NCI-H2171 (cell line): ENCODE measurements at places on chromosomes 11 and 22.
A peak's percentile ranks its signal among the peaks of the same experiment; 100 is the strongest.

DNA sequence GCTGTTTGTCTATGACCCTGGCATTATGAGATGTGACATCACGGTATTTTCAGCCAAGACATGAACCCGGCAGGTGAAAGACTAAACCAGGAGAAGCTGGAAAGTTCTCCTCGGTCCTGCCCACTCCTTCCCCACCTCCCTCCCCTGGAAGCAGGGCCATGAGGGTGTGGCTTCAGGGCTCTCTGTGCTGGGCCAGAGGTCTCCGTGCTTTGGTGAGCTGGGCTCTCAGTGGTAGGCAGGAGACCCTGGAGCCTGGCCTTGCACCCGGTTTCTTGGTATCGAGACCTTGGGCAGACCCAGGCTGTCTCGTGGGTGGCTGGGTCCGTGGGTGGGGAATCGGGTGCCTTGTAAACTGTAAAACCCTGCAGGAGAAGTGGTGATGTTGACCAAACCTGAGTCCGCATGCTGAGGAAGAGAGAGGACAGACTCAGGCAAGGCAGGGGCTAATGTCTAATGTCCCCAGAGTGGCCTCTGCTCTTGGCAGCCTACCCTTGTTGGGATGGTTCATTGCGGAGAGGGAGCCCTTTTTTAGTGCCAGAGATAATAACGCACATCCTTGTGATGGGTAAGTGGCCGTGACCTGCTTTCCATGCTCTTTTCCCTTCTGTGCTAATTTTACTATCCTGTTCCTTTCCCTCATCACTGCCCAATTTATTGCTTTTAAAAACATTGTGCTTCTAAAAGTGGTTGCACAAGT, 48.6 kb upstream of the PARVG start:
- DNase-seq, result no peak

GRCh38 chr11:86182976-86183584, 61.5 kb upstream of the EED start:
- peak; percentile 54 for DNase-seq

DNA sequence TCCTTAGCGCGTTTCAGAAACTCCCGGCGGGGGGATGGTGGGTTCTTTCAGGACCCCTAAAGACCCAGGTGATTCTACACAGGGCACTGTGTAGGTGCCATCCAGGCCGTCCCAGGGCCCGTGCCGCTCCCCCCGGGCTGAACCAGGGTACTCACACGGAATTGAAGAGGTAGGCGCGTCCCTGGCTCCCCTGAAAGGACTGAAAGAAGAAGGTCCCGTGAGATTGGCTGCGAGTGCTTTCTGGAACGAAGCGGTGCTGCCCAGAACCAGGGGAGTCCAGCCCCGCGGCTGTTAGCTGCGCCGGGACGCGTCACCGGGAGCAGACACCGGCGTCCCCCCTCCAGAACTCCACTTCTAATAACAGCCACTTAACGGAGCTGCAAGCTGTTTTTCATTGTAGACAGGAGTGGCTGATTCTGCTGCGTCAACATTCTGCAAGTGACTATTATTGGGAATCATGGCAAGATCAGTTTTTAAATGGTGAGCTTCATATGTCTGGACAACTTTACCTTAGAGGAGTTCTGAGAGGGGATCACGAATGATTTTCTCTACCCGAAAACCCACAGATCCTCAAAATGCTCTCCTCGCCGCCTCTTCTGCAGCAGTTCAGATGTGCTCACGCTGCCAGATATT, 31.8 kb downstream of the YPEL1 start:
- no peak for DNase-seq

- no peak for DNase-seq
Measured at GRCh38 chr11:133977067-133977677, 20.4 kb upstream of the IGSF9B start.

DNA sequence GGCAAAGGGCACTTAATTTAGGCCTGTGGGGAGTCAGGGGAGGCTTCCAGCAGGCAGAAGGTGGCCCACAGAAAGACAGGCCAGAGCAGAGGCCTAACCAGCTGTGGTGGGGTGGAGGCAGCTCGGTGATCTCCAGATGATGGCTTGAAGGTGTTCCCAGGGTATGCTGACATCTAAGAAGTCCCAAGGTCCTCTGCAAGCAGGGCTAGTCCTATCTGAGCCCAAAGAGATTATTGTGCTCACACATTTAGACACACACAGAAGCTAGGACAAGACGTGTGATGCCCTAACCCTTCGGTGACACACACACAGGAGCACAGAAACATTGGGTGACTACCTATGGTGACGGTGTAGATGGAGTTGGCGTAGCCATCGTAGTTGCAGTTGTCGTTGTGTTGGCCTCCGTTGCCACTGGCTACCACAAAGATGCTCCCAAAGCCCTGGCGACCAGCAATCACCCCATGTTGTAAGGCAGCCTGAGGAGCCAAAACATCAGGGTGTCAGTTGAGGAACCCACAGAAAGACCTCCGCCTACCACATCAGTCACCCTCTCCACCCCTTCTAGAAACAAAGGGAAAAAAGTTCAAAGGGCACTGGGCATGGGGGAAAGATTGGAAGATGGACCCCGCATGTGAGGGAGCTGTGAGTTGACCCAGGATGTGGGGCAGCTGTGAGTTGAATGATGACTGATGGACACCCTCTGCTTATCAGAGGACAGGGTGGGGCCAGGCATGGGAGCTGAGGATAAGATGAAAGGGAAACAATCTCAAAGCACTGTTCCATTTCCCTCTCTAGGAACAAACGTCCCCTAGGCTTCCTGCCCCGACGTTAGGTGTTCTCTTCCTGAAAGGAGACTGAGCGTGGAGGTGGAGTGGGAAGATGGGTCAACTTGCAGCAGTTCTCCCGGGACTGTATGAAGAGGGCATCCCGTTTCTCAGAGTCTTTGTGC, 7.9 kb downstream of the PCSK7 start:
- DNase-seq, result no peak

- DNase-seq, result peak; percentile 69
Measured at GRCh38 chr22:22959147-22959827, 71.7 kb downstream of the IGLL5 start.

DNA sequence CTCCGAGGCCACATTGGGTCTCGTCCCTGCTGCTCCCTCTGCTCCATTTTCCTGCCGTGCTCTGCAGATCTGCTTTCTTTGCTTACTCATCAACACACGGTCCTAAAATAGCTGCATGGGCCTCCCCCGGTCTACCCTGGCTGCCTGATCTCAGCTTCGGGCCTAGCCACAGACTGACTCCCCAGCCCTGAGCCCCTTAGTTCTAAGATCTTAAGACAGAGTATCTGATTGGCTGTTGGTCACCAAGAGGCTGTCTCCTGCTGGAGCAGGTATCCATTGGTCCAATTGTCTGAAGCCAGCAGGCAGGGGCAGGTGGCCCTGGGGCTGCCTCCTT, 53.7 kb upstream of the NECTIN1 start:
- no peak for DNase-seq

DNA sequence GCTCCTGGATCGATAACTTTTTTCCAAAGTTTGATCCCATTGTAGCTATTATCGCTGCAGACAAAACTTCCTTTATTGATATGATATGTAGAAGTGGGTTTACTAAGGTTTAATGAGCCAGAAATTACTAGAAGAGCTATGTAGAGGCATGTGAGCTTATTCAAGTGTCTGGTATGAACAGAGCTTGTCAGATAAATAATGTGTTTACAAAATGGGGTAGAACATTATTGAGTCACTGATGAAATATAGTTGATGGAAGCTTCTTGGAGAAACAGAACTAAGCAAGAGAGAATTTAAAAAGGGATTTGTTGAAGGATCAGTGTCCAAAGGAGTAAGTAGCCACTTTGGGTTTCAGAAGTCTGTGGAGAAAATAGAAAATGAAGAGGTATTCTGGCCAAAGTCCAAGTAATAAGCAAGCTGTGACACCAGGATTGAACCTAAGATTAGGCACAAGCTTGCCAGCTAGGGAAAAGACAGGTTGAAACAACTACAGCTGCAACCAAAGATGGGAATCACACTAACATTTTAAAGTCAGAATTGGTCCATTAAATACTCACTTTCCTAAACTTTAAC, 104.3 kb downstream of the MAML2 start:
- no peak for DNase-seq

DNA sequence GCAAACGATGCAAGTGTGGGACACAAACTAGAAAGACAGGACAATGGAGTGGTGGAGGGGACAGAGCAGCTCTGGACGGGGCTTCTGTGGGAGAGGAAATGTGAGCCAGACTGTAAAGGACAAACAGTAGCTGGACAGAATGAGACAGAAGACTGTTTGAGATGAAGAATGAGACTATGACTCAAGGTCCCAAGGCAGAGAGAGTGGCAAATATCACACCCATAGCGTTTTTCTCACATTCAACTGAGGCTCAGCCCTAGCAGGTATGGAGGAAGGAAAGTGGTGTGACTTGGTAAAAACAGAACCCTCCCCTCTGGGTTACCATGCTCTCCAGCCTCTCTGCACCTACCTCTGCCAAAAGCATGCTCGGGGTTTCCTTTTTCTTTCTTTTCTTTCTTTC, 96.5 kb downstream of the RPL27A start:
- no peak for DNase-seq

DNA sequence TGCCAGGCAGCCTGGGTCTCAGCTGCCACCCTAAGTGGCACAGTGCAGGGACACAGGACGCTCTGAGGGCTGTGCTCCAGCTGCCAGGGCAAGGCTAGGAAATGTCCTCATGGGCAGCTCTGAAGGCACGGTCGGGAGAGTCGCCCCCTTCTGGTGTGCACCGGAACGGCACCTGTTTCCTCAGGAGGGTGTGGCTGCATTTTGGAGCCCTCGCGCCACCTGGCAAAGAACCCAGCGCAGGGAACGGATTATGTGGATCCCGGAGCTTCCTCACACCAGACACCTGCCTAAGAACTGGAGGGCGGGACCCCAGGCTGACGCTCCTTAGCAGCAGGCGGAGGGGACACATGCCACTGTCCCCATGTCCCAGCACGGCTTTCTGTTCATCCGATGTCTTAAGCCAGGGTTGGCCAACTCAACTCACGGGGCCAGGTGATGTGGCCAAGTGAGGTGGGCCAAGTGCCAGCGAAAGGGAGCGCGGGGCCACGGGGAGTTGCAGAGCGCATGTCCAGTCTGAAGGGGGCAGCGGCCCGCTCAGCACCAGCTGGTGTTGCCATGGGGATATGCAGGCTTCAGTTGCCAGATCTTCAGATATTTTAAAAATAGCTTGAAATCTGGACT, 5.1 kb upstream of the SLC22A8 start:
- DNase-seq, result no peak

DNA sequence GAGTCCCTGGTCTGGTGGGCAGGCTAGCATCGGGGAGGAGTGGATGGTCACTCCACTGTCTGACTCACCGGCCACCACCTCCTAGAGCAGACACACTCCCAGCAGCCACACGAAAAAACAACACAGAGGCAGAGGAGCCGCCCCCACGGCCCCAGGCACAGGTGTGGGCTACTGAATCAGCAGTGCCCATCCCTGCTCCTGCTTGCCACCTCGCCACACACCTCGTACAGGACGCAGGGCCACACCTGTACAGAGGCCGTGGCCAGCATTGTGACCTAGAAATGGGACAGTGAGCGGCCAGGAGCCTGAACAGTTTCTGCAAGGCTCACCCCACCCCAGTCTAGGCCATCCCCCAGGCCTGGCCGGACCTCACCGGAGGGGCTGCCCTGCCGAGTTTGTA, 14.0 kb downstream of the TRIM29 start:
- DNase-seq, result no peak

GRCh38 chr11:28729339-28729738, 621.2 kb downstream of the METTL15 start:
- no peak for DNase-seq

DNA sequence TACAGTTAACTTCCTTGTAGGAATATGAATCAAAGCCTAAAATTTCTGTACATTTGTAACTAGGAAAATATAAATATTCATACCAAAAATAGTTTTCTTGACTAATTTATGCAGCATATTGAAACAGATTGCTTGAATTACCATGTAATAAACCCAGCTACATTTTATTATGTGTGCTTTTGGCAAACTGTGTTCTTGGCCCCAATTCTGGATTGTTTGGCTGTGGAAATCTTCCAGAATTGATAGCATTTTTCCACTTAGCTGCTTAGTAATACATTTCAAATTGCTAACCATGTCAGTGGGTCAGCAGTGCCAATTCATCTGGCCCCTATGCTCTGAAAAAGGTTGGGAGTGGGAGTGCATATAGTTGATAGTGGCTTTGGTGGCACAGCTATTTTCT, 32.3 kb downstream of the PDHX start:
- no peak for DNase-seq

DNA sequence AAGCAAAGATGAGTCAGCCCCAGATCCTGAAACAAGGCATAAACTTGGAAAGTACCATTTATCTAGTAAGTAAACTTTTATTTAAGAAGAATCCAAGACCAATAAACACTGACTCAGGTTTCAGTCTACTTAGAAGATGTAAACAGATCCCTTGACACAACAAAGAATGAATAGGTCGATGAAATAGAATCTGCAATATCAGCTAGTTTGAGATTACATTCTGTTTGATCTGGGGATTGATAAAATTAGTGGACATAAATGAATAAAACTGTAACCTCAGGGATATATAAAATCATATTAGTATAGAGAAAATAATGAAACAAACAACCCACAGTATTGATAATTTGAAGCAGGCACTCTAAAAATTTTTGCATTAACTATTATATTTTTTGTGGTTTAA, 708.9 kb downstream of the FAM181B start:
- DNase-seq, result no peak

GRCh38 chr22:48757581-48757980, 1070.1 kb downstream of the BRD1 start:
- no peak for DNase-seq

- no peak for DNase-seq
Measured at GRCh38 chr22:23066200-23067022, 3.9 kb upstream of the GNAZ start.

DNA sequence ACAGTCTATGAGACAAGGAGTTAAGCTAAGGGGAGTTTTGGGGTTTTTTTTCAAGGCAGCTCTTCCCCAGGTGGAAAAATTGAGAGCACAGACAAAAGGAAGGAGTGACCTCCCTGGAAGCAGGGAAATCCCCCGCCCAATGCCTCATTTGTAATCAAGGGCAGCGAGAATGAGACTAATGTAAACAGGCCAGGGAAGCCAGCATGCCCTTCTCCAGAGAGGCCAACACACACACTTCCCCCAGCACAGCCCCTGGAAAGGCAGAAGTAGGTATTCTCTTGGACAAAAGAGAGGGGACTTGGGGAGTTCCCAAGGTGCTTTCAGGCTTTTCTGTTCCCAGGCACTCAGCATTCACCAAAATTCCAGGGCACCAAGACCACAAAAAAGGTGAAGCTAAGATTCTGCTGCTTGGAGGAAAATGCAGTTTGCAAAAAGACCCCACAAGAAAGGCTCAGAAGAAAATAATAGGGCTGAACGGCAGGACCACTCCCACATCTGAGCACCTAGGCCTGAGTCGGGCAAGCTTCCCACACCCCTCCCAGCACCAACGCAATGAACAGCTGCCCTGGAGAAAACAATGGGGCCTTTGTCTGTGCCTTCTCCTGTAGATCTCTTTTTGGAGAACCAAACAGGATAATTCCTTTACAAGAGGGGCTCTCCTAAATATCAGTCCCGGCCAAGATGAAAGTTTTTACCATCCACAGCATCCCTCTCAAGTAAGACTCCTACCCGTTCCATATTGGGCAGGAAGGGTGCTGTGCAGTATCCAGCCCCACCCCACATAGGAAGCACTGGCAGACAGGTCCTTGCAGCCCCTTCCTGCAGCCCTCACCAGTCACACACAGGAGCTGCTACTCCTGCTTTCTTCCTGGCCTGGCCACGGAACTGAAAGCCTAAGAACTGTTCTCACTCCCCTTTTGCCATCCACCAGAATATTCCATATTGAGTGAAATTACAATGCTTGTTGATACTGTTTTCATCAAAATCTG, 70.7 kb upstream of the AKIP1 start:
- DNase-seq, result no peak

- DNase-seq, result no peak
Measured at GRCh38 chr11:113989916-113990315, 15.0 kb downstream of the HTR3A start.

GRCh38 chr11:80293293-80293692, 852.5 kb upstream of the TENM4 start:
- no peak for DNase-seq
